ENCODE measurements at places on chromosomes 12 and 14. TPM values are rescaled to one million over a fixed set of nuclear protein-coding genes. Genes with fewer than 3 reads are reported as not detected.

Gene ERO1A
- total RNA-seq, result 37.1 TPM

Gene TSPAN19
- not detected for total RNA-seq

Gene C3AR1
- not detected for total RNA-seq

Gene KRT77
- not detected for total RNA-seq

Gene LTA4H
- total RNA-seq, result 144 TPM

Gene RNASE7
- not detected for total RNA-seq

Gene GPRC5D
- total RNA-seq, result not detected

Gene TSHR
- total RNA-seq, result not detected

Gene MFAP5
- 0.26 TPM for total RNA-seq

DNA sequence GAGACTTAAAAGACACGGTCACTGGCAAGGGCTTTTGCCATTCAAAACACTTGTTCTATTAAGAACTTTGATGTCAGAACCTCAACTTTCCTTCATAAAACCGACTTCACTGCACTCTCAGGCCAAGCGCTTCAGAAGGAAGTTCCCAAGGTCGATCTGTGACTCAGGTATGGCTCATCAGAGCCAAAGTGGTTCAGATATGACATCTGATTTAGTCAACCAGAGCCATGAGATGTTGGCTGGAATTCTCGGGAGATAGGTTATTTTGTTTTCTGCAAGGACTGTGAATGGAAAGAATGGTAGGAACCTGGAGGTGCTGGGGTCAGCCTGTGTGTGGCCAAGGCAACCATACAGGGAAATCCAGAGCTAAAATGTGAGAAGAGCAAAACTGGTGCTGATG, 445.6 kb downstream of the GLT1D1 start:
- no peaks in the 10 kb centered on the region for H3K36me3 ChIP-seq
- H3K4me3 ChIP-seq, result no peak overlapping the region
- no peak overlapping the region for H3K27ac ChIP-seq

GRCh38 chr12:62722971-62723680, 211.8 kb downstream of the PPM1H start:
- no peak for DNase-seq
- no peaks in the 10 kb centered on the region for H3K27me3 ChIP-seq
- peaks cover 13% of the 10 kb centered on the region for H3K4me1 ChIP-seq
- H3K27ac ChIP-seq, result no peak overlapping the region
- H3K4me3 ChIP-seq, result no peak overlapping the region

DNA sequence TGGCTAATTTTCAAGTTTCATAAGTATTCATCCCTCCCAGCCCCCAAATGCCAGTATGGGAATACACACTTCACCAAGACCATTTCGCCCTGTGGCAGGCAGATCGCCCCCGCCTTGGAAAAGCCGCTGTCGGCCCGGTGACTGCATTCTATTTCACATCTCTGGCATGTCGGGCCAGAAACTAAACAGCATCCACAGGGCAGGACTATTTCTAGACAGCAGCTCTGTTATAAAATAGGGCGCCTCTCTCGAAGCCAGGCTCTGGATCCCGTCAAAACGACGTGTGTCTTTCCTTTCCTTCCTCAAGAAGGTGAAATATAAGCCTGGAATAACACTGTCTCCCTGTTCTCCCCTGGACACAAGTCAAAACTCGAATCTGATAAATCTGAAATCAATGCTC, 56.8 kb downstream of the GSC start:
- no peak for DNase-seq
- H3K4me3 ChIP-seq, result no peak overlapping the region
- no peaks in the 10 kb centered on the region for H3K4me1 ChIP-seq
- H3K27me3 ChIP-seq, result no peaks in the 10 kb centered on the region
- no peak overlapping the region for H3K27ac ChIP-seq

DNA sequence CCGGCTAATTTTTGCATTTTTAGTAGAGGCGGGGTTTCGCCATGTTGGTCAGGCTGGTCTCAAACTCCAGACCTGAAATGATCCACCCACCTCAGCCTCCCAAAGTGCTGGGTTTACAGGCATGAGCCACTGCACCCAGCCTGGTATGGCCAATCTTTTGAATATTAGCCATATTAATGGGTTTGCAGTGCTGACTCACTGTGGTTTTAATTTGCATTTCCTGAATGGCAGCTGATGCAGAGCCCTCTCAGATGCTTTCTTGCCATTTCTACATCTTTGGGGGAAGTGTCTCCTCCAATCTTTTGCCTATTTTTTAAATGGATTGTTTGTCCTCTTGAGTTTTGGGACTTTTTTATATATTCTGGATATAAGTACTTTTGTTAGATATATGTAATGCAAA, 55.5 kb upstream of the NPAS3 start:
- no peak for DNase-seq
- no peaks in the 10 kb centered on the region for H3K27me3 ChIP-seq
- no peak overlapping the region for H3K27ac ChIP-seq
- no peaks in the 10 kb centered on the region for H3K4me1 ChIP-seq

DNA sequence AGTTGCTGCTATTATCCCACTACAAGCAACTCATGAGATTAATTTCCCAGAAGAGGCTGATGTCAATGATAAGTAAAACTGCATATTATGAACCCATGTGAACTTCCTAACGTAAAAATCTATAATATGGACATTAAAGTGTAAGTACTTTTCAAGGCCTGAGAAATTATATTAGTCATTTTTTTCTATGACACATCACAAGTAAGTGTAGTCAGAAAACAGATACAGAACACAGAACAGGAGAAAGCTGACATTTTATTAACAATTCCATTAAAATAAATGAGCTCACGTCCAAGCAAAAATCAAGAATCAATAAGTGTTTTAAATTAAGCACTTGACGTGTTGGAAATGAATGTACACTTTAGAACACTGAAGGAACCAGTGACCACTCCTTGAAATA, 155.0 kb downstream of the MDGA2 start:
- no peaks in the 10 kb centered on the region for H3K4me1 ChIP-seq
- no peak overlapping the region for H3K27ac ChIP-seq
- no peak overlapping the region for H3K4me3 ChIP-seq
- no peaks in the 10 kb centered on the region for H3K27me3 ChIP-seq

GRCh38 chr12:133023566-133023965, 13.7 kb upstream of the ZNF84 start:
- no peak for DNase-seq
- H3K36me3 ChIP-seq, result peaks cover 17% of the 10 kb centered on the region
- H3K4me1 ChIP-seq, result no peaks in the 10 kb centered on the region
- no peaks in the 10 kb centered on the region for H3K27me3 ChIP-seq
- no peak overlapping the region for H3K27ac ChIP-seq
- H3K4me3 ChIP-seq, result no peak overlapping the region

GRCh38 chr12:100913872-100914592, 119.5 kb downstream of the ANO4 start:
- H3K27me3 ChIP-seq, result no peaks in the 10 kb centered on the region
- H3K4me3 ChIP-seq, result no peak overlapping the region
- H3K4me1 ChIP-seq, result no peaks in the 10 kb centered on the region
- no peaks in the 10 kb centered on the region for H3K36me3 ChIP-seq
- DNase-seq, result no peak

DNA sequence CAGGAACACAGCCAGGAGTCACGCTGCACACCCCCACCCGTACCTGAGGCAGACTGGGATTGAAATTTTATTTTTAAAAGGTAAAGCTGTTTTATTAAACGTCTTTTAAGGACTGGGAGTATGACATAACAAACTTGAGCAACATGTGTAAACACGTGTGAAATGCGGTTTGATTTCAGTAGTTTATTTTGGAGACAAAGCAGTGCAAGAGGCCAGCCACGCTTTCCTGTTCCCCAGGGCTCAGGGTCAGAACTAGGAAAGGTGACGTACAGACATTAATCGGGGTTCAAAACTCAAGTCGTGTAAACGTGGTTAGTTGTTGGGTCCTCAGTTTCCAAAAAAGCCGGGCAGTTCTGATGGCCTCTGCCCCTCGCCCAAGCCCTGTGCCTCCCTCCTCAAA, 16.7 kb downstream of the CHGA start:
- no peak for DNase-seq
- H3K27ac ChIP-seq, result no peak overlapping the region
- peaks cover 13% of the 10 kb centered on the region for H3K36me3 ChIP-seq
- H3K4me3 ChIP-seq, result no peak overlapping the region
- H3K4me1 ChIP-seq, result no peaks in the 10 kb centered on the region
- no peaks in the 10 kb centered on the region for H3K27me3 ChIP-seq
